ENCODE measurements at places on chromosomes 5 and 9.

DNA sequence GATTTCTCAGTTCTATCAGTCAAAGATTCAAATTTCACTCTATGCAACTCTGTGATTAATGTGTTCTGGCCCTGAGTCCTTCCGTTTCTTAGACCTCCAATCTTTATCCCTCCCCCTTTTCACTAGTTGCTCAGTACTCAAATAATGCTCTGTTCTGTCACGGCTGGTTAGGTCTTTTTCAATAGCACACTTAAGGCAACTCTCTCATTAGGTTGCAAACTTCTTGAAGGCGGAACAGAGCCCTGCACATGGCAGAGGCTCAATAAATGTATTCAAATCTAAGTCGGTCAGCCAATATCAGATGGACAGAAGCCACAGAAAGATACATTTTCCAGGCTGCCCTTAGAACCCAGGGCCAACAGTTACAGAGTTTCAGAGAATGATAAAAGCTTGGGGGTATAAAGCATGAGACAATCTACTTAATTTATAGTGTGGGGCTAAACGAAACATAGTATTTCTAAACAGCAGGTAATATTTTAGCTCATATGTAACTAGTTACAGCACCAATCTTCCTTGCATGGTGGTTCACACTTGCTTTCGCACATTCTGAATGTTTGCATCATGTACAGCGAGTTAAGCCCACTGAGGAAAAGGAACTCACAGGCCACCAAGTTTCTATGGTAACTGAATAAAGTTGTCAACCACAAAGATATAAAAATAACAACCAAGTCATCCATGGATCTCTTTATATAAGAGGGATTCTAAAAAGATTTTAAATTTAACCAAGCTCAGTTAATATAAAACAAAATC is 67.1 kb upstream of the GOLPH3 start:
- no peak for DNase-seq

GRCh38 chr5:180640861-180641565 is 8.4 kb downstream of the FLT4 start:
- DNase-seq, result no peak

DNA sequence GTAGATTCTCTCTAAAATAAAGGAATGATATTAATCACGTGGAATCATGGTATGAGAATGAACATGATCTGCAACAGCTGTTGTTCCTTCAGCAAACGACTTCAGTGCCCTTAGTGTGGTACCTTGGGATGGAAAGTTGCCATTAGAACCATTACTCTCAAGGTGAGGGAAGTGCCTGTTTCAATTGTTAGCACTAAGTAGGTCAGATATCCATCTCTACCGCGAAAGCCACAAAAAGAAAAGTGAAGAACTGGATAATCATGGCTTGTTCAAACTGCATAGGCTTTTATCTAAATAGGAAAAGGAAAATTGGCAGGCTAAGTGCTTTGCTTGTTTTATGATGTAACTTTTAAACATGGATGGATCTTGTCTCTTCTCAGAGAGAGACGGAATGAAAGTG is 380.7 kb downstream of the MRPS30 start:
- DNase-seq, result no peak

GRCh38 chr5:165139262-165139661 is 1633.8 kb downstream of the MAT2B start:
- DNase-seq, result no peak

DNA sequence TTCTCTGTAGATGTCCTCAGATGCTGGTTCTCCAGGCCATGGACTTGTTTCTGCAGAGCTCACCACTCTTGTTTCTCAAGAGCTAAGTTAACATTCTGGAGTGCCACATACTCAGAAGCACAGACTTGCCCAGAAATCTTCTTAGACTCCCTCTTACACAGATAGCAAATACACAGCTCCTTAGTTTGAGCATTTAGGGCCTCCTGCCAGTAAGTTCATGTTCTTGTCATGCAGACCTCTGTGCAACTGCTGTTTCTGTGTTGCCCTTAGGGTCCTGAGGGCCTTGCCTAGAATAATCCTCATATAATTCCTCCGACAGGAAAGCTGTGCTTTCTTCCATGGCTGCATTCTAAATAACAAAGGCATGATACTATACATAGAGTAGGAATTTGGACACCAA is 1.3 kb upstream of the PTPDC1 start:
- DNase-seq, result no peak

GRCh38 chr5:31880449-31880848 is 241.5 kb downstream of the PDZD2 start:
- no peak for DNase-seq

DNA sequence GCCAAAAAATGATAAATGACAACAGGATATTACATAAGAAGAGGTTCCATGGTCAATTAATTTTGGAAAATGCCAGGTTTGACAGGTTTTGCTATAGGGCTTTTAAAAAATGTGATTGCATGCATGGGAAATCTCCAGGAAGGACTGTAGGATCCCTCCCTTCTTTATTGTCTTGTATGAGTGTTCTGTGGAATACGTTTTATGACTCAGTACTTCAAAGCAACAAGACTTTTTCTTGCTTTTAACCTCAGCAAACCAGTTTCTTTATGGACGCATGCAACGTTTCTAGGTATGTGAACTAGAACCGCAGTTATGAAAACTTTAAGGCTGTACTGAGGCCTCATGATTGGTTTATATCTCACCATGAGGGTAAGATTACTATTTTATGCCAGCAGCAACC is 76.6 kb upstream of the NTRK2 start:
- no peak for DNase-seq

GRCh38 chr5:135745897-135746500 is 88.5 kb upstream of the SLC25A48 start:
- no peak for DNase-seq

- DNase-seq, result peak; percentile 24
Observed at GRCh38 chr9:100595391-100596199, 17.7 kb downstream of the CAVIN4 start.

GRCh38 chr5:57749396-57749795 is 266.8 kb upstream of the ACTBL2 start:
- no peak for DNase-seq

DNA sequence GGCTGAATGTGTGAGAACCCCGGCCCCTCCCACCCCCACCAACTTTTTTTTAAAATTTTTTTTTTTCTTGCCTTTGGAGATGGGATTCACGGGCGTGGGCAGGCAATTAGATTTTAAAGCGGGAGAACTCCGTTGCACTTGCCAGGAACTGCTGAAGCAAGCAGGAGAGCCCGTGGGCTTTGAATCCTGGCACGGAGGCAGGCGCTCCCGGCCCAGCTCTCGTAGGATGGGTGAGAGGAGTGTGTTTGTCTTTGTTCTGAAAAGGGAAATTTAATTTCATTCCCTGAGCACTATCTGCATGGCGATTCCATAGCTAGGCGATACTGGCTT is 54.3 kb upstream of the BOD1 start:
- no peak for DNase-seq

DNA sequence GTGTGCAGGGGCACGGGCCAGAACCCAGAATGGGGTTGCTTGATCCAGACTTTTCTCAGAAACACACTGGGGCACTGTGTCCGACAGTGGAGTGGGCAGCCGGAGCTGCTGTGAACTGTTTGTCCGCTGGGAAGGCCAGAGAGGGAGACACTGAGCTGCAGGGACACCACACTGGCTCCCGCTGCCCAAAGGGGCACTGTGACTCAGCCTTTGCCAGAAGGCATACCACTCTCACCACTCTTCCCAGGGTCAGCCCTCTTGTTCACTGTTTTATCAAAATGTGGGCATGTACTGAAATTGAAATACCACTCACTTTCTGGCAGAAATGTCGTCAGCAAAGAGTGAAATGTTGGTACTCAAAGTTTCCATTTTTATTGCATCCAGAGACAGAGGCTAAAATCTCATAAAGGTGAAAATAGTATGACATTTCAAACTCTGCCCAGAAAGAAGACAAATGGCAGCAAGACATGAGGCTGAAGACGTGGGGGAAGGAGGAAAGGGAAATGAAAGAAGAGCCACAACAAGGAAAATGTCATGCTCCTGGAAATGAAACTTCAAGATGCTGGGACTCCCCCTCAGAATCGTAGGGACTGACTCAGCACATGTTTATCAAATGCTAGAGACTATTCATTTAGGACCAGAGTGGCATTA is 4.5 kb upstream of the IL7R start:
- peak; percentile 61 for DNase-seq

GRCh38 chr9:94480205-94480604 is 74.7 kb upstream of the PCAT7 start:
- no peak for DNase-seq

DNA sequence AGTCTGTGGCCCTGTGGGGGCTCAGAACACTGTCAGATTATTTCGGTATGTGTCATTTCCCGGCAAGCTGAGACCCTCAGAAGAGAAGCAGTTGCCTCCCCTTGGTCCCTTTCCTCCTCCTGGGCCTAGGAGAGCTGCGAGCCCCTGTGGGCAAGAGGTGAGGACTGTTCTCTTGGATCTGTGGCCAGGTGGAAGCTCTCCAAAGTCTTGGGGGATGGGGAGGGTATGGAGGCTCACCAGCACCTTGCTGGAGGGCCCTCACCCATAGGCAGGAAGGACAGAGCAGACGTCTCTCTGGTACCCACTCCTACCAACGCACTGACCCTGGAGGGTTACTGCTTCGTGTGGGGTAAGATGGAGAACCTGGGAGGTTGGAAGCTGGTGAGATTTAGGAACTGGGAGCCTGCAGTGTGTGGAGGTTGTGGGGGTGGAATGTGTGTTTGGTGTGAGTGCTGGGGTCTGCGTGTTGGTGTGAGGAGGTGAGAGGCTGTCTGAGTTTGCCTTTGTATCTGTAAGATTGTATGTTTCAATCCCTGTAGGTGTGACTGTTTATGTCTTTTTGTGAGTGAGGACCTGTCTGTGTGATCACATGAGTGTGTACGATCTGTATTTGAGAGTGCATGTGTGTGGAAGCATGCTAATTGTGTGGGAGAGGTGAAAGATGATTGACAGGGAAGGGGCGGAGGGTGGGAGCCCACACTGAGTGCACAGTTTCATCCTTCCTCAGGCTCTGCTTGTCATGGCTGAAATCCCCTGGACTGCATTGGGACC is 52.4 kb upstream of the PSD2 start:
- no peak for DNase-seq

DNA sequence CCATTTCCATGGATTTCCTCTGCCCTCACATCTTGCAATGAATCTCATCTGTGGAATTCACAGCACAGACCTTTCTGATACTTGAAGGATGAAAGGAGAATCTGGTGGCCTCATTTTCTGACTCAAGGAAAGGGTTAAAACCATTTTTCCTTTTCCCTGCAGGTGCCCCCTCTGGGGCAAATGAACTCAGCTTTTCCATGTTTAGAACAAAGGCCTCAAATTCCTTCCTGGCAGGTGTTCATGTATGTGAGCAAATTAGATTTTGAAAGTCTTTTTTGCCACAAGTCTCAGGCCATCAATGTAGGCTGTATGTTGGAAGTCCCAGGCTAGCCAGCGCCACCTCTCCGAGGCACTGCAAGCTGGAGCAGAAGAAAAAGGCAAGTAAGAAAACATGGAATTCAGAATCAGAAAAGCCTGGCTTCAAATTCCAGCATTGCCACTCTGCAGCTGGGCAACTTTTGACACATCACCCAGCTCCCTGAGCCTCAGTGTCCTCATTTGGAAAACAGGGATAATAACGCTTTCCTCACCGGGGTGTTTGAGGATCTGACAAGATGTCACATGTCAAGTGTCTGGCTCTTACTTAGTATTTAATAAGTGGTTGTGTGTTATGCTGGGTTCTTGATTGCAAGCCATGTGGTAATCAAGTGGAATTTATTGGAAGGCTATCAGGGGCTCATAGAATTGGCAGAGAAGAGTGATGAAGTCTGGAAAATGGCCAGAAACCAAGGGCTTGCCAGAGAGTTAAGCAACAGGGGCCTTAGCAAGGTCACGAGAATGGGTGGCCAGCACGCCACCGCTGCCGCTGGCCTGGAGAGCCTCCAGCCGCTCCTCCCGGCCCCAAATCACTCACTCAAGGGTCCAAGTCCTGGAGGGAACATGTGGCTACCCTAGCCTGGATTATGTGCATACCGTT is 48.4 kb upstream of the SMIM23 start:
- DNase-seq, result no peak

DNA sequence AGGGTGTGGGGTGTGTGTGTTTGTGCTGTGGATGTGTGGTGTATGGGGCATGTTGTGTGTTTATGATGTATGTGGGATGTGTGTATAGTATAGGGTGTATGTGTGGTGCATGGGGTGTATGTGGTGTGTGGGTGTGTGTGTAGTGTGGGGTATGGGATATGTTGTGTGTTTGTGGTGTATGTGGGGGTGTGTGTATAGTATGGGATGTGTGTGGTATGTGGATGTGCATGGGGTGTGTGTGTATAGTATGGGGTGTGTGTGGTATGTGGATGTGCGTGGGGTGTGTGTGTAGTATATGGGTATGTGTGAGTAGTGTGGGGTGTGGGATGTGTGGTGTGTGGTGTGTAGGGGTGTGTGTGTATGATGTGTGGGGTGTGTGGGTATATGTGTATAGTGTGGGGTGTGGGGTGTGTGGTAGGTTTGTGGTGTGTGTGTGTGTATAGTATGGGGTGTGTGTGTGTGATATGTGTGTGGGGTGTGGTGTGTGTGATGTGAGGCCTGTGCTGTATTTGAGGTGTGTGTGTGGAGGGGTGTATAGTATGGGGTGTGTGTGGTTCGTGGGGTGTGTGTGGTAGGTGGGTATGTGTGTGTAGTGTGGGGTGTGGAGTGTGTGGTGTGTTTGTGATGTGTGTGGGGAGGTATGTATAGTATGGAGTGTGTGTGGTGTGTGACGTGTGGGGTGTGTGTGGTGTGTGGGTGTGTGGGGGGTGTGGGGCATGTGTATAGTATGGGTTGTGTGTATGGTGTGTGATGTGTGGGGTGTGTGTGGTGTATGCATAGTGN is 10.5 kb downstream of the ECSCR start:
- no peak for DNase-seq

- peak; percentile 17 for DNase-seq
Observed at GRCh38 chr9:22005021-22005701, 3.9 kb downstream of the CDKN2B start.

DNA sequence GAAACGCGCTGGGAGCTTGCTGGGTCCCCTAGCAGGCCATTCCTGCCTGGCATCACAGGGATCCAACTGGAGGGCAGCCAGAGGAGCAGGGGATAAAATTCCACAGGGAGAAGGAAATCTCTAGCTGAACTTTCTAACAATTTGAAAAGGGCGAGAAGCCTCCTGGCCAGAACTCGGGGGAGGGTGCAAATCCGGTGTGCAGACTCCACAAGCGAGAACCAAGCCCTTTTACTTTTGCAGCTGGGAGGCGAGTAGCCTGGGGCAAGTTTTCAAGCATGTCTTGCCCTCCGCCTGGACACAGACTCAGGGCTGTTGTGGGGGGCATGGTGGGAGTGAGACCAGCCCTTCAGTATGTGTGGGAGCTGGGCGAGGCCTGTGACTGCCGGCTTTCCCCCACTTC is 14.3 kb upstream of the POU5F2 start:
- DNase-seq, result no peak

GRCh38 chr9:98801969-98802371 is 5.5 kb upstream of the GALNT12 start:
- DNase-seq, result no peak

- DNase-seq, result no peak
Observed at GRCh38 chr9:32899181-32899580, 102.2 kb downstream of the APTX start.

- no peak for DNase-seq
Observed at GRCh38 chr9:111016426-111017045, 21.7 kb downstream of the LPAR1 start.

- DNase-seq, result no peak
Observed at GRCh38 chr5:96838201-96839070, 30.7 kb upstream of the ERAP1 start.

- DNase-seq, result no peak
Observed at GRCh38 chr9:117622347-117622746, 81.9 kb upstream of the TLR4 start.
